ENCODE measurements at places on chromosomes 6 and 20.

GRCh38 chr6:109260701-109261100 is 121.6 kb downstream of the CD164 start:
- DNase-seq, result no peak

- DNase-seq, result no peak
Measured at GRCh38 chr6:168071620-168072019, 7.4 kb downstream of the FRMD1 start.

- no peak for DNase-seq
Measured at GRCh38 chr20:18225632-18226031, 62.7 kb upstream of the ZNF133 start.

DNA sequence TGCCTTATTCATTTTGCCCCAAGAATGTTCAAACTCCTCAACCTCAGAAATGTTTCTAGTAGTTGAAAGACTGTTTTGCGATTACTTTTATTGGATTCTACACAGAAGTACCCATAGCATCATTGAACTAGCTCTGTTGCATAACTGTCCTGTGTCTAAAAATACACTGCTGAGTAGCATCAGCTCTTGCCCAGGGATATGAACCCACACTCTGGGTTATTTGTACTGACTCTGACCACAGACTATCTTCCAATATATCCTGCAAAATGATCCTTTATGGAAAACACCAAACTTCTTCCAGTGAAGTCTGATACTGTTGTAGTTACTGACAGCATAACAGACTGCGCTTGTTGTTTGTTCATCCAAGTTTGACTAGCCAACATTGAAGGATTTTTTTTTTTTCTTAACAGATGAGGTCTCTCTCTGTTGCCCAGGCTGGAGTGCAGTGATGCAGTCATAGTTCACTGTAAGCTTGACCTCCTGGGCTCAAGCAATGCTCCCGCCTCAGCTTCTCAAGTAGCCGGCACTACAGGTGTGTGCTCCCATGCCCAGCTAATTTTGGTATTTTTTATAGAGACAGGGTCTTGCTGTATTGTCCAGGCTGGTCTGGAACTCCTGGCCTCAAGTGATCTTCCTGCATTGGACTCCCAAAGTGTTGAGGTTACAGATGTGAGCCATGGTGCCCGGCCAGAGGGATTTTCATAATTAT is 49.9 kb downstream of the TULP4 start:
- DNase-seq, result no peak

DNA sequence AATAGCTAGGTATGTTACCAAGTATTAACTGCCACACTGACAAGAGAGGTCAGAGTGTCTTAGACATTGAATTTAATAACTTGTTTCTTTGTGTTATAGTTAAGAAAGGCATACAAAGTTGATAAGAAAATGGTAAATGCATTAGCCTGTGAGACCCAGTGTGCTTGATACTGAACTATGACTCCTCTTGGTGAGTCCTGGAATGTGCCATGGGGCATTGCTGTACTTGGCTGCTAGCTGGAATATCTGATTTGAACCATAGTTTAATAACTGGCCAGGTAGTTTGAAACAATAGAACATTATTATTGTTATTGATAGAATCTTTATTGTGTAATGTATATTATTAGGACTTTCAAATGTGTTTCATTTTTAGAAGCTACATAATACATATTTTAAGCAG is 70.0 kb downstream of the ZFAND3 start:
- DNase-seq, result no peak

- DNase-seq, result no peak
Measured at GRCh38 chr20:64079273-64080012, at the start of gene RGS19. RGS19 (minus strand) TSS chr20:64079518; CDS start chr20:64076886, 2,632 bp downstream.

DNA sequence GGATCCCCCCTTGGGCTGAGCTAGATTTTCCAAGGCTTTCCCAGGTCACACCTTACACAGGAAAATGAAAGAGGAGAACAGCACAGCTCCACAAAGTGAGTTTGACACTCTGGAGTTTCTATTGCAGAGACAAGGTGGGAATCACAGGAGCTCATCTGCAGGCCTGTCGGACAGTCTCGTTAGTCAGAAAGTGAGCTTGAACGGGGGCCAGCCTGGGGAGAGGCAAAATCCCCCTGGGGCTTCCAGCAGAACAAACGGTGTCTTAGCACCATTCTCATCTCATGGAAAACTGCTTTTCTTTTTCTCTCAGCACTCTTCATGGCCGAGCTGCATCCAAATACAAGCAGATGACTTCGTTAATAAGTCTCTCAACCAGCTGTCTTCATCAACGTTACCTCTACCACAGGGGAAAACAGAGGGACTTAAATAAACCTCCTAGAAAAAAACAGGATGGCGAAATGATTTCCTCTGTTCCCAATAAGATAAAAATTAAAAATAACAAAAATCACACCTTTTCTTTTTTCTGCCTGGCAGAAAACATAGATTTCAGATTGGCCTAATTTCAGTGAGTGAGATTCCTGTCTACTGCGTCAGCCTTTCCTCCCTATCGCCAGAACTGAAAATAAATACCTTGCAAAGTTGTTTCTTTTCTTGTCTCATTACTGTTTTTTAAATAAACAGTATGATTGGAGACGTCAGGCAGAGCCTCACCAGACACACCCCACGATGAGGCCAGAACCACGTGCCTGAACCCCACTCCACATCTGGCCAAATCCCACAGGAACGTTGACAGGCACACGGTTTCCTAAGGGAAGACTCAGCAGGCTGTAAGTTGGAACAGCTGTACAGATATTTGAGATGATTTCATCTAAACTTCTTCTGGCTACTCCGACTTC is 219.0 kb downstream of the TTLL2 start:
- DNase-seq, result no peak

GRCh38 chr20:50140339-50140859 is 13.1 kb downstream of the PEDS1 start:
- DNase-seq, result no peak

DNA sequence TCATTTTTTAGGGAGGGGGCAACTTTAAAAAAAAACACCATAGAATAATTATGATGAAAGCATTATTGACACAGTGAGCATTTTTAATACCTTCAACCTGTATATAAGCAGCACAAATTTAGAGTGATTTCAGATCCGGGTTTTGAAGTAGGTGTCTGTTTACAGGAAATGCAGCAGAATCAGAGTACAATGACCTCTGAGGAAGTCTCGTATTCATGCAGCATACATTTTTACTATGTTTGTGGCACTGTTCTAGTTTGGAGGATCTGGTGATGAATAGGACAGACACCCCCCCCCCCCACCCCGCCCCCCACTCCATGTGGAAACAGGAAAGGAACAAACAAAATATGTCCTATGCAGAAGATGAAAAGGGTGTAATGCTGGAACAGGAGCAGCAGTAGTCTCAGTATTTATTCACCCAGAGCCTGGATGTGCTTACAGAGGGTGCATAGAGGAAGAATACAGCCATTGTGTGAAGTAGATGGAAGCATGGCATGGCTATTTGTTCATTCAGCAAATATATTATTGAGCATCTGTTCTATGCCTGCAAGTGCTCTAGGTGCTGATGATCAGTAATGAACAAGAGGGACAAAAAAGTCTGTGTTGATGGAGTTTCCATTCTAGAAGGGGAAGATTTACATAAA is 19.7 kb downstream of the VAPB start:
- no peak for DNase-seq

DNA sequence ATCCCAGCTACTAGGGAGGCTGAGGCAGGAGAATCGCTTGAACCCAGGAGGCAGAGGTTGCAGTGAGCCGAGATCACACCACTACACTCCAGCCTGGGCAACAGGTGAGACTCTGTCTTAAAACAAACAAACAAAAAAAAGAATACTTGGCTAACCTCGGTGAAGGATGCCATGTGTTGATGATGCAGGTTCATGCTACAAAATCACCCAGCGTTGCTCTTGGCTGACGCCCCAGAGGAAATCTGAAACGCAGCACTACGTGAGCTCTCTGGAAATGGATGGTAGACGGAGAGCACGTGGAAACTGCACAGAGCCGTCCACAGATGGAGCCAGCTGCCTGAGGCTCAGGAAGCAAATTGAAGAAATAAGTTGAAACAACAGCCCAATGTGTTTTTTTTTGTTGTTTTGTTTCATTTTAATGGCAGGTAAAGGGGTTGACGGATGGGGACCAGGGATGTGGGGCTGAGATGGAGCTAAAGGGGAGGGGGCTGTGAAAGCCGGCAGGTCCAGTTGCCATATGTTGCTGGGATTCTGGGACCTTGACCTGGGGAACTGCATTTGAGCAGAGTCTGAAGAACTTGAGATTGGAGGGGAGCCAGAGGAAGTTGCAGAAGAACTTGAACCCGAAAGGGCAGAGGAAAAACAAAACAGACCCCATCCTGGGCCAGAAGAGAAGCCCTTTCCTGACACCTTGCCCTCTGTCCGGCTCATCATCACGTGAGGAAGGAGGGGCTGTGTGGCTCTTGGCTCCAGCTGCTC is 12.8 kb upstream of the MANBAL start:
- DNase-seq, result no peak

GRCh38 chr20:1336699-1337367 is 7.9 kb upstream of the SDCBP2 start:
- DNase-seq, result no peak
